Neural progenitor cell (in vitro differentiated cells): ENCODE measurements at places on chromosomes 13 and 19.

DNA sequence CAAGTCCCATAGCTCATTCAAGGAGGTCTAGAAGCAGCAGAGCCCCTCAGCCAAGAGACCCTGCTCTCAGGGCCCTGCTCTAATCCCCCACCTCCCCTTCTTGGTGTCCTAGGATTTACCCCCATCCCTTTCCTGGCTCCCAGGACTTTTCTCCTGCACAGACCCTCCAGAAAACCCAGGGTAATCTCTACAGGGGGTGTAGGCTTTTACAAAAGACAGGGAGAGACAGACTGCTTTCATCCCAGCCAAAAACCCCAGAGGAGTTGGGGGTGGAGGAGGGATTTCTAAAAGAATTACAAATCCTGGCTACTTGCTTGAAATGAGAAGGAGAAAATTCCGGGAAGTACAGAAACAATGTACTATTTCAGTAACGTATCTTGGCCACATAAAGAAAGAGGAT is 133.3 kb downstream of the TNFSF13B start:
- peak; percentile 46 for DNase-seq

GRCh38 chr13:89740994-89741685 is 1606.3 kb upstream of the MIR17HG start:
- DNase-seq: no peak

GRCh38 chr13:107130566-107130965 is 562.6 kb upstream of the ARGLU1 start:
- peak; percentile 22 for DNase-seq

- no peak for DNase-seq
Measured at GRCh38 chr13:23105051-23105450, 75.7 kb upstream of the SGCG start.

GRCh38 chr19:7904074-7905020 is 670 bp downstream of the MAP2K7 start:
- peak; percentile 66 for DNase-seq

DNA sequence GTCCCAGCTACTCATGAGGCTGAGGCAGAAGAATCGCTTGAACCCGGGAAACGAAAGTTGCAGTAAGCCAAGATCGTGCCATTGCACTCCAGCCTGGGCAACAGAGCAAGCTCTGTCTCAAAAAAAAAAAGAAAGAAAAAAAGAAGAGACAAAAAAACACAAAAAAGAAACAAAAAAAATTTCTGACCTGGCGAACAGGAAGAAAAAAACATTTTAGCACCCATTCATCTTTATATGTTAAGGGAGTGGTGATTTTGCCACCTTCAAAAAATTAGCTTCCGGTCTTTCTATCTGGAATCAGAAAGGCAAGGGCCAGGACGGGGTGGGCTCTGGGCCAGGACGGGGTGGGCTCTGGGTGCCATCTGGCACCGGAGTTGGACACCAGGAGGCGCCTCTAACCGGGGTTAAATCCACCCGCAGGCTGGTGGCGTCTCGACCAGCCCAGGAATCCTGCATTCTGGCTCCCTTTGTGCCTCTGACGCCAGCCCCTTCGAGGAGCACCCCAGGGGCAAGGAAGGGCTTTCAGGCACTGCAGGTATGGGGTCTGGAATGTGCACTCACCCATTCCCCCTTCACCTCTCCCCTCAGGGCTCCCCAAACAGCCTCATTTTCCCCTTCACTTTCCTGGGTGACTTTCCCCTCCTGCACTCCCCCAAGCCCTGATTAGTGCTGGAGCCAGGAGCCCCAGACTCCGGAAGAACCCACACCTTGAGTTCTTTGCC is 10.4 kb upstream of the ZSWIM4 start:
- peak; percentile 81 for DNase-seq

- peak; percentile 23 for DNase-seq
Measured at GRCh38 chr19:19202707-19203011, 555 bp downstream of the NR2C2AP start.

GRCh38 chr13:40342461-40342860 is 324.0 kb downstream of the FOXO1 start:
- no peak for DNase-seq

GRCh38 chr19:10431254-10431942 is 11.1 kb downstream of the PDE4A start:
- DNase-seq: no peak

- DNase-seq: no peak
Measured at GRCh38 chr19:2227415-2228156, 8.5 kb downstream of the PLEKHJ1 start.

GRCh38 chr13:46404733-46405100 is 17.7 kb upstream of the RUBCNL start:
- no peak for DNase-seq

GRCh38 chr19:58261600-58261967 is 17.2 kb upstream of the ZNF8 start:
- DNase-seq: no peak

DNA sequence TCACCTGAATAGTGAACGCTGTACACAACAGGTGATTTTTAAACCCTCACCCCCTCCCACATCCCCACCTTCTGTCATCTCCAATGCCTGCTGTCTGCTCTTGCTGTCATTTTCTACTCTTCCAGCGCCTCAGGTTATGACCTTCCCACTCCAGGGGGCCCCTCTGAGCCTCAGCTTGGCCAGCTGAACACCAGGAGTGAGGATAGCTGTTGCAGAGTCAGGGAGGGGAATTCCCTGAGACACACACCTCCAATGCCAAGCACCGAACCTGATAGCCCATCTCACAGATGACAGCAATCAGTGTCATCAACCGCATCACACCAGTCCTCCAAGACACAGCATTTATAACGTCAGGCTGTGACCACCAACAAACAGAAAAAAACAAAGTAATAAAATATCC is 193.5 kb downstream of the ZNF536 start:
- DNase-seq: no peak

GRCh38 chr19:10270616-10271394 is at the start of gene ICAM1:
Gene ICAM1 (plus strand): TSS chr19:10271120. CDS start chr19:10271160, 40 bp downstream.
- peak; percentile 71 for DNase-seq

- no peak for DNase-seq
Measured at GRCh38 chr13:53941588-53942190, 913.1 kb downstream of the OLFM4 start.

GRCh38 chr19:2476451-2477140 is 669 bp downstream of the GADD45B start:
- DNase-seq: peak; percentile 73

DNA sequence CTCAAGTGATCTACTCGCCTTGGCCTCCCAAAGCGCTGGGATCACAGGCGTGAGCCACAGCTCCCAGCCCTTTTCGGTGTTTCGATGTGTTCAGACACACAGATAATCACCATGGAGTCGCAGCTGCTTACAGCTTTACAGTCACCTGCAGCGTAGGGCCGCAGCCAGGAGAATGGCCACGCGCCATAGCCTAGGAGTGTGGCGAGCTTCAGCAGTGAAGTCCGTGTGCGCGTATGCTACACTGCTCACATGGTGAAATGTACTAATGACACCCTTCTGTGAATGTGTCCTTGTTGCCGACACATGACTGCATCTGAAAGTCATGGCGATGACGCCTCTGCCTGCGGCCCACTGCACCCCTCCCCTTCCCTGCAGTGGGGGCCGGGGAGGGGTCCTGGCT is 23.6 kb downstream of the AP3D1 start:
- no peak for DNase-seq

DNA sequence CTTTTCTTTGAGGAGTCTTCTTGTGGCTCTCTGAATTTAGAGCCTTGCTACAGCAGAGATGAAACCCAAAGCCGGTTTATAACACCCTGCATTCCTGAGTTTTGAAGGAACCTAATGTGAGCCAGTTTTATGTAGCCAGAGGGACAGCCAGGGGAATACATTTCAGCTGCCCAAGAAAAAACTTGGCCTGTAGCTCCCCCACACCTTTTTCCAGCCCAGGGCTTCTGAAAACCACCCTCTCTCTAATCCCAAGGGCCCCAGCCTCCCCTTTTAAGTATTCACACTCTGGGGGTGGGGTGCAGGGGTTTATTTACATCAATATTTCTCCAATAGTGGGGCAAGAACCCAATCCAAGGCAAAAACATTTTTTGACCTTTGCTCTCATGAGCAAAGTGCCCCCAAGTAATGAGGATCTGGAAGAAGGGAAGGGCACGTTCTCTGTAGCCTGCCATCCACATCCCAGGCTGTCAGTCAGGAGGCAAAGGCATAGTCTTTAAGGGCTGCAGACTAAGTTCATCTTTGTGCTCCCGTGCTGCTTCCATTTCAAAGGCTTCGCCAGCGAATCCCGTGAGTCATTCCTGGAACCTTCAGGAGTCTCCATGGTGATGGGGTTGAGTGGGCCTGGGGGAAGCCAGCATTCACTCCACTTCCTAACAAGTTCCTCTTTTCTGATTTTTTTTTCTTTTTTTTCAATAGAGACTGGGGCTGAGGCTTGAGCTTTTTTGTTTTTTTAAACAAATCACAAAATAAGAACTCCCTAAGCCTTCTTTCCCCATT is 33.2 kb upstream of the MEDAG start:
- DNase-seq: peak; percentile 66

- peak; percentile 19 for DNase-seq
Measured at GRCh38 chr13:61777271-61777670, 361.6 kb upstream of the PCDH20 start.

GRCh38 chr13:25372284-25373081 is 709 bp downstream of the ATP8A2 start:
- peak; percentile 66 for DNase-seq

DNA sequence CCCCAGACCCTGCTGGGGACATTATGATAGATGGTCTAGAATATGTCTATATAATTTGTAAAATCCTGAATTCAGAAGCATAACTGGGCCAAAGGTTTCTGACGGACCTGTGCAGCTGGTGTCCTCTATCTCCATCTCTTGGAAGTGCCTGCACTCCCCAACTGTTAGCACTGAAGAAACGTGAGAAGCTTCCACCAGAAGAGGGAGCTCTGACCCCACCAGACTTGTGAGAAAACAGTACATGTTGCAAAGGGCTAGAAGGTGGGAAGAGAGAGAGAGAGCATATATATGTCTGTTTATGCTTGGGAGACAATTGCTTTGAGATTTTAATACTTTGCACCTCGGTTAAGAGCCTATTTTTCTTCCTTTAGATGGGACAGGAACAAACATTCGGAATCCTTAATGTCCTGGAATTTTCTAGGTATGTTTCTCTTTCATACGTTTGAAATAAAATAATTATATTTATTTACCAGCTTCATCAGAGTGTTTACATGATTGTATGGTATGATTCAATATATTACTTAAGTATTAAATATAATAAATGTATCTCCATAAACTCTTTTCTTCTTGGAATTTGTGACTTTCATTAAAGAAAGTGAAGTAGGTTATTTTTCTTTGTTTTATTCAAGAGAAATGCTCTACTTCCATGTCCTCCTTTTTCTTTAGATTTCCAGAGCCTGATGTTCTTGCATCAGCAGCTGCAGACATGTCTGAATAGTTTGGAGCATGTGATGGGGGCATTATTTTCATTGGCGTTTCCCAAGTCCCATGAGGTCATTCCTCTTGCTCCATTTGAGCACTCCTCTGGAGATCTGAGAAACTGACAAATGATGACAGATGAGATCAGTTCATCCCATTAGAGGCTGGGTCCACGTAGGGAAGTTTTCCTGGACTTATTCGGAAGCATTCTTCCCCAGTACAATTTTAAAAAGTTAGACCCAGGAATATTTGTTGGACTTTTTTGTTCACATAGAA is 202.9 kb downstream of the ATP8A2 start:
- peak; percentile 92 for DNase-seq

GRCh38 chr19:40592170-40592569 is 9.0 kb upstream of the LTBP4 start:
- peak; percentile 44 for DNase-seq

DNA sequence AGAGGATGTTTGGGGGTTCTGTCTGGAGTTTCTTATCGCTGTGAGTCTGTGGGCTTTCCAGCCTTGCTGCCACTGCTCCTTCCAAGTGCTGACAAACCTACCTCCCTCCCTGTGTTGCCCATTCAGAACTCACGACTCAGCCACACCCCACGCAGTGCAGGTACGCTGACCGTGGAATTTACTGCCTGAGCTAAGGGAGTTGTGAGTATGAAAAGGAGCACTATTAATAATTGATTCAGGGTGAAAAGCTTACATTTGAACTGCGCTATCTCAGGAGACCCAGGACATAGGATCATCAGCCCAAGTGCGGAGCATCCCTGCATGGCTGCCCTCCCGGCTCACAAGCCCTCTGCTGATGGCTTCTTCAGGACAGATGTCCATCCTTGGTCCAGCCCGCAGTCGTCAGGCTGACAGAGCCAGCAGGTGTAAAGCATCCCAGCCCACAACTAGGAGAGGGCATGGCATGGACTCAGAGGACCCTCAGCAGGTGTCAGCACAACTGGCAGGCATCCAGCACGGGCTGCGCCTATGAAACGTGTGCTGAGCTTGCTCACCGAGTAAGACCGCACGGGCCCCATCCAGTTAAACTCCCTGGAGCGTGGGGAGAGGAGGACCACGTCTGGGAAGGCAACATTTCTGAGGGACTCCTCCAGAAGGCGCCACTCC is 244.0 kb downstream of the COL4A1 start:
- DNase-seq: no peak

DNA sequence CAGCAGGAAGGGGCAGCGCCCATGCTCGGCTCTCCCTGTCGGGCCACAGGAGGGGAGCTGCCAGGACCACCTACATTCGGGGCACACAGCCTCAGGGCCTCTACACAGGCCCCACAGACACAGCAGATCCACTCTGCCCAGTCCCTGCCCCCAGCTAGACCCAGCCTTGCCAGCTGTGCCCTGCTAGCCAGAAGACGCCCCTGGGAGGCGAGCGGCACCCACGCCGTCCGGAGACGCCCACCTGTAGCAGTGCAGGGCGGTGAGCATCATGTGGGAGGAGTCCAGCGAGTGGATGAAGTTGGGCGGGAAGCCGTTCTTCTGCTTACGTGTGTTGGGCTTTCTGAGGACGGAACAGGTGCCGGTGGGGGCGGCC is 15.1 kb downstream of the POLRMT start:
- no peak for DNase-seq

- DNase-seq: no peak
Measured at GRCh38 chr13:99572921-99573320, 71.6 kb downstream of the TM9SF2 start.

GRCh38 chr19:19615086-19615485 is 3.4 kb downstream of the PBX4 start:
- no peak for DNase-seq

- DNase-seq: no peak
Measured at GRCh38 chr19:29687897-29688728, 22.9 kb downstream of the PLEKHF1 start.

GRCh38 chr13:80428349-80429096 is 87.6 kb upstream of the SPRY2 start:
- peak; percentile 14 for DNase-seq

DNA sequence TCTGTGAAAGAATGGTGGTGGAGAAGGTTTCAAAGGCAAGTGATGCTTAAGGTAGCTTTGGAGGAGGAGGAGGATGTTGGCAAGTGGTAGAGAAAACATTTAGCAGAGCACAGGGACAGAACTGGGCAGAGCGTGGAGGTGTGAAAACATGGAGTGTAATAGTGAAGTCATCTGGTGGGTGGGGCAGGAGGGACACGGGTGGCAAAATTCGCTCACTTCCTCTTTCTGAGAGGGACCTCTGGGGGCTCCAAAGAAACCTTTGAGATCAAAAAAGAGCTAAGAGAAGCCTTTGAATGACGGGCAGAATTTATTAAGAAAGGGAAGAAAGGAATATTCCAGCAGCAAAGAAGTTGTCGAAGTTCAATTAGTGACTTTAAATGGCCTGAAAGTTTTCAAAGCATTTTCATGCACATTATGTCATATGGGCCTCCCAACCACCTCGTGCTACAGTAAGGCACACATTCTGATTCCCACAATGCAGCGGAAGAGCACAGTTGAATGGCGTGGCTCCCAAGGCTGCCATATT is 82.8 kb downstream of the STARD13 start:
- no peak for DNase-seq
